AG09309 (cell line): ENCODE measurements at places on chromosomes 11 and 22.

DNA sequence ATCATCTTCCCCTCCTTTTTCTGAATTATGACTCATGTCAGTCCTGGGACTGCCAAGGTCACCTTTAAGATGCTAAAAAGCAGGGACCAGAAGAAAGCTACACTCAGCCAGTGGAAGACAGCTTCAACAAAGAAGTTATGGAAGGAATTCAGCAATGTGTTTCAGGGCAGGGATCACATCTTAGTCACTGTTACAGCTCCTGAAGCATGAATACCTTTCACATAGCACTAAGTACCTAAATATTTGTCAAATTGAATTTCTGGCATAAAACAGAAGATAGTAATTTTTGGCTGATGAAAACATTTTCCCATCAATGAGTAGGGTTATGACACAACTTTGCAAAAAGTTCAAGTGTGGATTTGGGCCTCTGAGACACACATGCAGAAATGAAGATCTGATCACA, 5.2 kb downstream of the DDB1 start:
- no peak for DNase-seq

DNA sequence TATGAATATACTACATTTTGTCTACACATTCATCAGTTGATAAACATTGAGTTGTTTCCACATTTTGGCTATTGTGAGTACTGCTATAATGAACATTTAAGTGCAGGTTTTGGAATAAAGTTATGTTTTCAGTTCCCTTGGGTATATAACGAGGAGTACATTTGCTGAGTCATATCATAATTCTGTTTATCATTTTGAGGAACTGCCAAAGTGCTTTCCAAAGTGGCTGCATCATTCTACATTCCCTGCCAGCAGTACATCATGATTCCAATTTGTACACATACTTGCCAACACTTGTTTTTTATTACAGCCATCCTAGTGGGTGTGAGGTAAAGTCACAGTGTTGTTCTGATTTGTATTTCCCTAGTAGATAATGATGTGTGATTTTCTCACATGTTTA, 1458.6 kb upstream of the TENM4 start:
- no peak for DNase-seq

DNA sequence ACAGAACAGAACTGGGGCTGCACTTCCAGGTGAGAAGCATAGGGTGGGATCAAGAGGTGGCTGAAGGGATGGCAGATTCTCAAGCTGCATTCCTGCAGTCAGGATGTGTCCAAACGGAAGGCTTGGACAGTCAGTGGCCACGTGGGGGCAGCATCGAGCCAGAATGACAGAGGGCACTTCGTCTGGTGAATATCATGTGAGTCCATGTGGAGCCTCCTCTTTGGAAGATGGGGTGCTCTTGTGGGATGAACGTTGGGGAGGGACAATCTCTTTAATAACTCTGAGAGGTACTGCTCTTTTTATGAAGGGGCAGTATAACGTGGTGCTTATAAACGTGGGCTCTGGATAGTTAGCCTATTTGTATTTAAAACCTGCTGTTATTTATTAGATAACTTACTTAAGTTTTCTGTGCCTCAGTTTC, 154.9 kb upstream of the NAV2 start:
- peak; percentile 29 for DNase-seq

GRCh38 chr22:26648528-26649388, 8.6 kb upstream of the MIAT start:
- DNase-seq, result no peak

DNA sequence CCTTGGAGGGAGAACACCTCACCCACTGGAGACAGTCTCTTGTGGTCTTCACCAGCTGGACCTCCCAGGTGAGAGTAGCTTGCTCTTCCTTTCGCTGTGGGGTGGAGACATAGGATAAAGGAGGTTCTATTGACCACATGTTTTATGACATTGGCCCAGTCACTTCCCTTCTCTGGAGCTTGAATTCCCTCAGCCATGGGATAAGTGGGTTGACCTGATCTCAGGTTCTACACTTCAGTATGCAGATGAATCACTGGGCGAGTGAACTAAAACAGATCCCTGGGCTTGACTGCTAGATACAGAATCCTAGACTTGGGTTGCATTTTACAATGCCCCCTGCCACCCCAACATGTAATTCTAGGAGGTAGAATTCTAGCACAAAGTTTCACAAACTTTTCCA, 54.8 kb upstream of the PRSS23 start:
- DNase-seq, result no peak

GRCh38 chr11:45803971-45804760, 783 bp upstream of the SLC35C1 start:
- no peak for DNase-seq

GRCh38 chr11:2945031-2945756, 16.0 kb upstream of the PHLDA2 start:
- peak; percentile 60 for DNase-seq

DNA sequence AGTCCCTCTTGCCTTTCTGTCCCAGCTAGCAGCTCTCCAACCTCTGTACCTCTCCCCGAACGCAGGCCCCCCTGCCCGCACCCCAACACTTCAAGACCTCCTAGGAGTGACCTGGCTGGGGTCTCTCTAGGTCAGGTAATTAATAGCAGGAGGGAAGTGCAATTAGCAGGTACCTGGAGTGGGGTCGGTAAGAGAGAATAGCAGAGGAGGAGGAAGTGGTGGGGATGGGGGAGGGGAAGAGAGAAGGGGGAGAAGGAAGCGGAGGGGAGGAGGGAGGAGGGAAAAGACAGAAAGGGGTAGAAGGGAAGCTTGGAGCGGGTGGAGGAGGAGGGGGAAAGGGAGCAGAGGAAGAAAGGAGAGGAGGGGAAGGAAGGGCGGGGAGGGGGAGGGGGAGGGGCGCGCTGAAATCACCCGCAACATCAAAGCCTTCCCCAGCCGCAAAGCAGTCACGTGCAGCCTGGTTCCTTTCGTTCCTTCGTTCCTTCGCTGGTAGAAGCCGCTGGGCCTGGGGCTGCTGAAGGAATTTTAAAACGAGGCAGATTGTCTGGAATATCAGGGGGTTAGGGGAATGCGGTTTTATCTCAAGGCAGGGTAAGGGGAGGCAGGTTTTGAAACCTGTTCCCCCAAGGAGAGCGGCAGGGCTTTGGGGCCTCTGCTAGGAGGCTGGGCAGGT, 29.3 kb upstream of the TCF20 start:
- DNase-seq, result no peak

DNA sequence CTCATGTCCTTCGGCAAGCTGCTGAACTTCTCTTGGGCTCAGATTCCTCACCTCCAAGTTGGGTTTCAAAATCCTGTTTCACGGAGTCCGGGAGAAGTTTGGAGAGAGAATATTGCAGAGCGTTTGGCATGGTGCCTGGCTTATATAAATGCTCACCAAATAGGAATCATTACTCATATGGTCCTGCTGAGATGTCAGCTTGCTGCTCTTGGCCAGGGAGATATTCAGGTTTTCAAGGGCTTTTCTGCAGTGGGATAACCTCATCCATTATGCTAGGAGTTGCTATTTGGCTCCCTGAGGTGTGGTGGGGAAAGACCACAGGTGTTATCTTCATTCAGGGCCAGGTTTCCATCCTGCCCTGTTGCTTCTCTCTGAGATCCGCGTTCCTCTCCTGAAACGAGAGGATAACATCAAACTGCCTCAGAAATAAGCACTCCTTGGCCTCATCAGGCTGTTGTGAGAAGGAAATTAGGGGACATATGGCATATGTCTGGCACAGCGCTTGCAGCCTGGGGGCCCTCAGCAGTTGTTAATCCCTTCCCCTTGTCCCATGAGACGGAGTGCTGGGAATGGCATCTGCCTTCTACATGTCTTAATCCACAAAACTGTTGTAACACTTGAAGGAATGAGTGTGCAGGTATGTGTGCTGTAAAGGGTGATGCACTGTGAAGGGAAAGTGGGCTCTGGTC, 29.9 kb upstream of the ACER3 start:
- DNase-seq, result peak; percentile 67
